NT2/D1 (cell line): ENCODE measurements at places on chromosomes 6 and 20.

- no peak for DNase-seq
Measured at GRCh38 chr6:117531346-117531745, 48.9 kb downstream of the DCBLD1 start.

GRCh38 chr20:39110819-39111136, 148.6 kb downstream of the DHX35 start:
- no peak for DNase-seq

DNA sequence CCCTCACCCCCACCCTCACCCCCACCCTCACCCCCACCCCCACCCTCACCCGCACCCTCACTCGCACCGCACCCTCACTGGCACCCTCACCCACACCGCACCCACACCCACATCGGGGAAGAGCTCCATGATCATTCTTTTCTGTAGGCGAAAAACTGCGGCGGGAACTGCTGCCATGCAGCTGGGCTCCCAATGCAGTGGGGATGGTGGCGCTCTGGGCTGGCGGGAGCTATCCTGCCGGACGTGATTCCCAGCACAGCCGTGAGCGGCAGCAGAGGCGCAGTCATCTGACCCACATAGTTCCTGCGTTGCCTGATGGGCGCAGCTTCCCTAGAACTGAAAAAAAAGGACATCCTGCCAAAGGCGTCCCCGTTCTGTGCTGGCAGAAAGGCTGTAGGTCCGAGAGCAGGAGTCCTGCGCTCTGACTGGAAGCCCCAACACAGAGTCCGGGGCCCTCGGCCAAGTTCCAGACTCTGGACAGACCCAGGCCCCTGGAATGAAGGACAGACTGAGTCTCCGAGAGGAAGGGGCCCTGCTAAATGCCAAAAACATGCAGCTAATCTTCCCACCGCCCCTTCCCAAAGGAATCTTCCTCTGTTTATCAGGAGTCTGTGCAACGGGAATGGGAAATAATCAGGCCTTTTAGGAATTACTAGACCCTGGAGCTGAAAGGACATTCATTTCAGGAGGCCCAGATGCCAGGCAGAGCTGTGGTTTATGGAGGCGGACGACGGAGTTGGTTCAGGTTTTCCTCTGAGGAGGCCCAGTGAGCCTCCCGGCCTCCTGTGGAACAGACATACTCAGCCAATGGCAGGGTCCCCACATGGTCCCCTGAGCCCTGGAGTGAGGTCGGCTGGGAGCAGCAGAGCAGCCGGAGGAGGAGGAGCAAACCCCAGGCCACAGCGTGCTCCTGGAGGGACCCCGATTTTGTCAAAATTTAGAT, 14.1 kb upstream of the TCFL5 start:
- DNase-seq: no peak

DNA sequence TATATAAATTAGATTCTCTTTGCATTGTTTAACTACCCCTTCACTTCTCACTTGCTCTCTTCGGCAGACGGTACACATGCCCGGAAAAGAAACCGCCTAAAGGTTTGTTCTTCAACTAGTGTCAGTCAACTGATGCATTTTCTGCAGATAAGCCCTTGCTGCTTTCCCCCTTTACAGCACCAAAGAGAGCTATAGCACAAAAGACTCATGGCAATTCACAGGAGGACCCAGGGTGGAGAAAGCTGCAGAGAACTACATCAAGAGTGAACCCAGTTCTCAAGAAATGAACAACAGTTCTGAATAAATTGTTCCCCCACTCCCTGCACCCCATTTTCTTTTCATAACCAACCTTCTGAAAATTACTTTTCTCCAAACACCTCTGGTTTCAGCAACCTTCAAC, 8.9 kb downstream of the CD164 start:
- no peak for DNase-seq

- no peak for DNase-seq
Measured at GRCh38 chr20:40815156-40816038, 126.4 kb upstream of the MAFB start.

DNA sequence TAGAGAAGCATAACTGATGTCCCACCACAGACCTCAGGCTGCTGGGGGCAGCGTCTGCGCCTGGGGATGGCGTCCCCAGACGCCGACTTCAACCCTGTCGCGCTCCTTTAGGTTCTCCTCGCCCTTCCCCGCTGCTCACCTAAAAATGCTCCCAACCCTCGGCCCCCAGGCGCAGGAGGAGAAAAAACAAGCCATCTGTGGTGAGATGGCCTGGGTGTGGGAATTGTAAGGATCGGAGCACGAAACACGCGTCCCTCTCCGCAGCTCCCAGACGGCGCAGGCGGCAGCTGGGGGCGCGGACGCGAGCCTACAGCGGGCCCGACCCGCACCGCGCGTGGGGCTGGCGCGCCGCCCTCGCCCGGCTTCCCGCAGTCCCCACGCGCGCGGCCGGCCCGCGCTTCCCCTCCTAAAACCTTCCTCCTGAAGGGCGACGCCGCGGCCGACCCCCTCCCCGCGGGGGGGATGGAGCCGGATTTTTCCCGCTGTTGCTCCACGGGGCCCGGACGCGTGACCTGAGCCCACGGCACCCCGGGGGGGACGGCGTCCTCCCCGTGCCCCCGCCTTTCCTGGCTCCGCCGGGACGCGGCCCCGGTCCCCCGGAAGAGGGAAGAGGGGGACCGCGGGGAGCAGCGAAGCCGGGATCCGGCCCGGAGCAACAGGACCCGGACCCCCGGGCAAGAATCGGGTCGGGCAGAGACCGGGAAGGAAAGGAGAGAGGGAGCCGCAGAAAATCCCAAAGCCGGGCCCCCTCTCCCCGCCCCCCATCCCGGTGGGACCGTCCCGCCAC, 611 bp downstream of the EPB41L2 start:
- no peak for DNase-seq

DNA sequence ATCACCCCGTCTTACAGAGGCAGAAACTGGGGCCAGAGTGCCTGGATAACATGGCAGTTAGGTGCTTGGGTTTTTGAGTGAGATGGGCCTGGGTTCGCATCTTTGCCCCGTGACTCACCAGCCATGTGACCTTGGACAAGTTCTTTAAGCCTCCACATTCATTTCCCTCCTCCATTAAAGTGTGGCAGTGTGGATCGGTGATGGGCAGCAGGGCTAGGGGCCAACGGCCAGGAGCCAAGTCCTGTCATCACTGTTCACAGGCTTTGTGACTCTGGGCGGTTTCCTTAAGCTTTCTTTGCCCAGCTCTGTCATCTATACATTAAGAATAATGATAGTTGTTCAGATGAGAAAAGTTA, 85.5 kb upstream of the PMEPA1 start:
- DNase-seq: no peak
